ENCODE measurements at places on chromosomes 3 and 15. TPM values are rescaled to one million over a fixed set of nuclear protein-coding genes. Genes with fewer than 3 reads are reported as not detected.

CLEC3B gene
- total RNA-seq, result not detected

ARPP21 gene
- not detected for total RNA-seq

PLD1 gene
- not detected for total RNA-seq

CHRD gene
- total RNA-seq, result 1.8 TPM

GRM7 gene
- total RNA-seq, result not detected

DLEC1 gene
- total RNA-seq, result not detected

HYAL1 gene
- 18.4 TPM for total RNA-seq

OIP5 gene
- total RNA-seq, result 45.4 TPM

HESX1 gene
- 3.6 TPM for total RNA-seq

NEK10 gene
- total RNA-seq, result 2.9 TPM

EFCAB12 gene
- not detected for total RNA-seq

PPP2R3A gene
- 0.88 TPM for total RNA-seq

CFAP100 gene
- total RNA-seq, result not detected

CPNE9 gene
- total RNA-seq, result 0.80 TPM

TRAK1 gene
- 17.3 TPM for total RNA-seq

SEMA5B gene
- total RNA-seq, result not detected

PLSCR2 gene
- not detected for total RNA-seq

TLNRD1 gene
- 42.6 TPM for total RNA-seq

KLHDC8B gene
- 20.0 TPM for total RNA-seq

VWA5B2 gene
- total RNA-seq, result 0.20 TPM

GTF2E1 gene
- 35.4 TPM for total RNA-seq

SCAANT1 gene
- not detected for total RNA-seq

CYP8B1 gene
- total RNA-seq, result not detected

ACKR4 gene
- not detected for total RNA-seq
